ENCODE measurements at places on chromosomes 1 and 21.

GRCh38 chr21:23507501-23507900, 2099.8 kb downstream of the MRPL39 start:
- DNase-seq: no peak

GRCh38 chr21:28213261-28213660, 779.4 kb downstream of the LTN1 start:
- no peak for DNase-seq

GRCh38 chr1:170290276-170290675, 144.5 kb downstream of the NTMT2 start:
- no peak for DNase-seq

- no peak for DNase-seq
Observed at GRCh38 chr1:245876586-245876985, 630.5 kb downstream of the SMYD3 start.

DNA sequence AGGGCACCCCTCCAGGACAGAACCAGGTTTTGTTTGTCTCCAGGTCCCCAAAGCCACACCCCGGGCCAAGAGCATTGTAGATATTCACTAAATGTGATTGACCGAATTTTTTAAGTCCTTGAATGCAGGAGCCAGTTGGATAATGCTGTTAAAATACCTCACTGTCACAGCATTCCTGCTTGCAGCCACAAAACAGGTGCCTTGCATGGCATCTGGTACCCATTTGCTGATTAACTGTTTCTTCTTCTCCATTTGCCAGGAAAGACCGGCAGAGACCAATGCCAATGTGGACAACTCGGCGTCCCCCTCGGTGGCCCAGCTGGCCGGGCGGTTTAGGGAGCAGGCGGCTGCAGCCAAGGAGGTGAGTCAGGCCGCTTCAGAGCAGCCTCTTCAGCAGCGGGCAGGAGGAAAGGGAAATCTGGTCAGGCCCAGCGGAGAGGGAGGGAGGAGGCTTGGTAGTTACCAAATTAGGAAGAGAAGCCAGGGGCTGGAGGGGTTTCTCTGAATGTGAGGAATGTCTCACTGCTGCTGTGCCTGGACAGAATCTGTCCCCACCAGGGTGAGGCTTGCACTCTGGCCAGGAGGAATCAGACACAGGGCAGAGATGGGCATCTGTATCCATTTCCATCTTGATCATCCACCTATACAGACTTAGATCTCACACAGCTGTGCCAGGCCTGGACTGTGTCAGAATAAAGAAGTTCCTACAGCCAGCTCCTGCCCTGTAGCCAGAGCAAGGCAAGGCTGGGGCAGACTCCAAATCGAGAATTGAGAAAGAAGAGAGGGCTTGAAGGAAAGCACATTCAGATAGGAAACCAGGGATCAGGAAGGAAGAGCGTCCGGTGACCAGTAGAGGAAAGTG, 37.9 kb upstream of the MPZL1 start:
- DNase-seq: no peak

- no peak for DNase-seq
Observed at GRCh38 chr1:19620786-19621185, 23.3 kb upstream of the NBL1 start.

DNA sequence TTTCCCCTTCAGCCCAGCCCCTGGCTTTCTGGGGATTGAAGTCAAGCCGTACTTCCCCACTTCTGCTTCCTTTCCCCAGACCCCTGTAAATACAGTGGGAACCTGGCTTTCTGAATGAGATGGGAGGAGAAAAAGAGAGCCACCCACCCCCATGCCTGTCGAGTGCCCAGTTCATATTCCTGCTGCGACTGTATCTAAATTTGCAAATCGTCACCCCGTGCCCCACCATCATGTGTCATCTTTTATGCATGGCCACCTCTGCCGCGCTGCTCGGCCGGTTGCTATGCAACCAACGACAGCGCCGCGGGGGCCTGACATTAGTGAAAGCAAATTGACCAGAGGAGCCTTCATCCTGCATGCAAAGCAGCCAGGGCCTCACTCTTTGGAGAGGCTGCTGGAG, 143.0 kb downstream of the ELAVL4 start:
- DNase-seq: no peak

DNA sequence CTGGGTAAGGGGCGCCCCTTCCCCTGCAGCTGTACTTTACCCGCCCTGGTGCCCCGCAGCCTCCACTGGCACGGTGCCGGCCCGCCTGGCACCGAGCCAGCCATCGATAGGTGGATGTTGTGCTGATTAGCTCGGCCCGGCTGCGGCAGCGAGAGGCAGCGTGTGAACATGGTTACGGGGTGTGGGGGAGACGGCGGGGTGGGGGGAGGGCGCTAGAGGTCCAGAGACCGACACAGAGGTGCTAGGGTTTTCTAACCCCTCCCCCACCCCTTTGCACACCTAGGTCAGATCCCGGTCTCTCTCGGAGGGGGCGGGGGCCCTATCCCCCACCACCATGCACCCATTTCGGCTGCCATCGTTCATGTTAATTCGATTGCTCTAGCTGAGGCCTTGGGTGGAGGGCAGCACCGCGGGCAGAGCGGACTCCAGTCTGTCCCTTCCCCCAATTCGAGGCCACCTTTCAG, 6.7 kb downstream of the EFNA4 start:
- DNase-seq: no peak

DNA sequence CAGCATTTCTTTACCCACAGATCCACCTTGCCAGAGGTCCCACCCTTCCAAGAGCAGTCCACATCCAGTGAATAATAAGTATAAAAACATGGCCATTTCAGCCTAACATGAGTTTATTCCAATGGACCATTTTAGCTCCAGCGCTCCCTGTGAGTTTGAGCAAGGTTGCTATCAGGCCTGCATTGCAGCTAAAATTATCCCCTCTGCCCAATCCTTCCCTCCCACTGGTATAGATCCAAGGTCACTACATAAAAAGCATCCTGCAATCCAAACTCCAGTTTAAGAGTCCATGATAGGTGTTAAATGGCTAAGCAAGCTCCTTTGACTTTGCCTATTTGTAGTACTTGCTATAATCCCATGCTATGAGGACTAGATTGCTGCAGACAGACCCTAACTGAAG, 35.6 kb downstream of the SLC5A9 start:
- DNase-seq: no peak

GRCh38 chr1:227903614-227904501, 43.9 kb downstream of the WNT9A start:
- no peak for DNase-seq

GRCh38 chr1:8167936-8168335, 141.8 kb upstream of the ERRFI1 start:
- no peak for DNase-seq

DNA sequence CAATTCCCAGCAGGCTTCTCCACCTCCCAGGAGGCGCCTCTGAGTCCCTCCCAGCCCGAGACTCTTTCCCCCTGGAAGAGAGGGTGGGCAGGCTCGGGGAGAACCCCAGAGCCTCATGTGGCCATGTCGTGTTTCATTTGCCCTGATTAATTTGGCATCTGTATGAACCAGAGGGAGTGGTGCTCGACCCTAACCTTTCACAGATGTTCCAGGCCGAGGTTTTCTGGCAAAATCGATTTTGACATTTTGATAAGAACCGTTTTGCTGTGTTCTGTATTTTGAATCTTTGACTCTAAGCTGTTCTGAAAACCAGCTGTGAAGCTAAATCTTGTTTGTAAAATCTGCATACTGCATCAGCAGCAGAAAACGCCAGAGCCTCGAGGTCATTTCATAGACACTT, 367.4 kb downstream of the CAMTA1 start:
- no peak for DNase-seq

- no peak for DNase-seq
Observed at GRCh38 chr1:216896146-216896545, 172.9 kb upstream of the ESRRG start.

DNA sequence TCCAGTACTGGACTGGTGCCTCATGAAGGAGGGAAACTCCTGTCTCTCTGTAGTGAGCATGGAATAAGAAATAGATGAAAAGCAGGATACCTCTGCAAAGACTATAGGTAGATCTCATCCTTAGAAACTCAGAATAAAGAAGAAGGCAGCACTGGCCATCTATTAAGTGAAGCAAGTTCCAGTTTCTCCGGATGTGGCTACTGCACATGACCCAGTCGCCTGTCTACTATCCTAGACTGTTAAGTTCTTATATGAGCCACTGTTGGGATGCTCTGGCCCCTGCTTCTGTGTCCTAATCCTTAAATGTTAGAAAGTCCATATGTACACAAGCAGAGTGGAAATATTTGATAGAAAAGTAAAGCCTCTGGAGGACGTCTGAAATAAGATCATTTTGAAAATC, 2.2 kb downstream of the FASLG start:
- no peak for DNase-seq

DNA sequence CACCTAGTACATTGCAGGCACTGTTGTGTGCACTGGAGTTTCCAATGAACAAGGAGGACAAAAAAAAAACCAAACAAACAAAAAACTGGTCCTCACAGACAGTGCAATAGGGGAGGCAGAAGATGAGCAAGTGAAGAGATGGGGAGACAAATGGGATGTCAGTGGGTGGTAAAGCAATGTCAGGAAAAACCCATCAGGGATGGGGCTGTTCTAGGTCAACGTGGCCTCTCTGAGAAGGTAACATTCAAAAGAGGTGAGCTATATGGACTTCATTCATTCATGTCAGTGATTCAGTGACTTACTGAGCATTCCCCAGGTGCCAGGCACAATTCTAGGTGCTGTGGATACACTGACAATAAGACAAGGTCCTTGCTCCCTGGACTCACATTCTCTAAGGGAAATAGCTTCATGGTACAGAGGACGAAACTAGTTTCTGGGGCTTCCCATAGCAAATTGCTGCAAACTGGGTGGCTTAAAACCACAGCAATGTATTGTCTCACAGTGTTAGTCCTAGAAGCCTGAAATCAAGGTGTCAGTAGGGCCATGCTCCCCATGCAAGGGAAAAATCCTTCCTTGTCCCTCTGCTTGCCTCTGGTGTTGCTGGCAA, 140.5 kb upstream of the KLHDC7A start:
- no peak for DNase-seq

DNA sequence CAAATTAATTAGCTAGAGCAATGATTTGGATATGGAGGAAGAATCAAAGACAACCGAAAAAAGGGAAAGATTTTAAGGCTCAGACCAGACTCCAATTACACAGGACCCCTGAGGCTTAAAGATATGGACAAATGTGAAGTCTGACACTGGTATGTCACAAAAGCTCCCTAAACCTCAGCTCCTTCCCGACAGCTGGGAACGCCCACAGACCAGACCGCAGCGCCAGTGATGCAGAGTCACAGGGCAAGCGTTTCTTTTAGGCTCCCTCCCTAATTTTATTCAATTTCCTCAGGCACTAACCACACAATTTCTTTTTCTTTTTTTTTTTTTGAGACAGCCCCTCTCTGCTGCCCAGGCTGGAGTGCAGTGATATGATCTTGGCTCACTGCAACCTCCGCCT, 40.2 kb downstream of the NID1 start:
- DNase-seq: no peak

GRCh38 chr1:39102537-39103327, 76.6 kb downstream of the NDUFS5 start:
- peak; percentile 41 for DNase-seq

DNA sequence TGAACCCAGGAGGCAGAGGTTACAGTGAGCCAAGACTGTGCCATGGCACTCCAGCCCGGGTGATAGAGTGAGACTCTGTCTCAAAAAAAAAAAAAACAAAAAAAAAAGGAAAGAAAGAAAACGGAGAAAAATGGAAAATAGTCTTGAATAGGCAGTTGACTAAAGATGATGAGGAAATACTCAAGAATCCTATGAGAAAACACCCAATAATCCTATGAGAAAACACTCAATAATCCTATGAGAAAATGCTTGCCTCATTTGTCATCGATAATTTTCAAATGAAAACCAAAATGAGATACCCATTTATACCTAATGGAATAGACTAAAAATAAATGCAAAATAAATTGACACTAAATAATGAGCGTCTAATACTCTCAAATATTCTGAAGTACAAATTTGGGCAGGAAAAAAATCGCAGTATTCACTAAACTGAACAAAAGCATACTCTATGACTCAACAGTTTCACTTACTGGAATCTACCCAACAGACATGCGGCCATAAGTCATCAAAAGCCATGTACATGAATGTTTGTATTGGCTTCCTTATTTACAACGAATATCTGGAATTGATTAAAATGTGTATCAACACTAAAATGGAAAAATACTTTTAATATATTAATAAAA, 733.9 kb upstream of the CHRM3 start:
- no peak for DNase-seq

- DNase-seq: no peak
Observed at GRCh38 chr1:23629708-23630290, 61.8 kb upstream of the RPL11 start.

DNA sequence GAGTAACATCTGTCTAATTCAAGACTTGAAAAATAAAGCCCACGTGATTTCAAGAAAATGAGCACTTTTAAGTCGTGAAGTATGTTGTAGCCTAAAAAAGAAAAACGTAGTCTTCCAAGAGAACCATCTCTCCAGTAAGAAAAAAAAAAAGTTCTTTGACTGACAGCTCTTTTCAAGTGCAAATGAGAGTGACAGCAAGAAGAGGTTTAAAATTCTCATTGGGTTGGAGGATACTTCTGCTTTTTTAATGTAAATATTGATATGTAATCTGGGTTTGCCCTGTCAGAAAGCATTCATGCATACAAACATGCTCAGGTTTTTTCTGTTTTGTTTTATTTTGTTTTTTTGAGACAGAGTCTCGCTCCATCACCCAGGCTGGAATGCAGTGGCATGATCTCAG, 32.3 kb upstream of the PRDM2 start:
- DNase-seq: no peak

GRCh38 chr1:3460672-3461131, 6.2 kb downstream of the ARHGEF16 start:
- no peak for DNase-seq

DNA sequence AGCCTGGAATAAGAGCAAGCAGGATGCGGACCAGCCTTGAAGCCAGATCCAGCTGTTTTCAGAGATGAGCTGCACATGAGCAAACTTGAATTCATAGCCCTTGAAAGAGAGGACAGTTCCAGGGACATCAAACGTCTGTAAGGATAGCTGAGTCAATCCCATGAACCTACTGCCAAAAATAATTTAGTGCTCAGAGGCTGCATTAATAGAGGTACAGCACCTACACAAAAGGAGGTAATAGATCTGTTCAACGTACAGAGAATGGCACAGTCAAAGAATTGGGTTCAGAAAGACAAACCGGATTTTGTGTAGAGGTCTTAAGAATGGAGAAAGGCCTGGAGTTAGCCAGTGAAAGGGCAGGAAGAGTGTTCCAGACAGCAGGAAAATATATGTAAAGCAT, 110.8 kb upstream of the ZC3H12A start:
- DNase-seq: no peak

DNA sequence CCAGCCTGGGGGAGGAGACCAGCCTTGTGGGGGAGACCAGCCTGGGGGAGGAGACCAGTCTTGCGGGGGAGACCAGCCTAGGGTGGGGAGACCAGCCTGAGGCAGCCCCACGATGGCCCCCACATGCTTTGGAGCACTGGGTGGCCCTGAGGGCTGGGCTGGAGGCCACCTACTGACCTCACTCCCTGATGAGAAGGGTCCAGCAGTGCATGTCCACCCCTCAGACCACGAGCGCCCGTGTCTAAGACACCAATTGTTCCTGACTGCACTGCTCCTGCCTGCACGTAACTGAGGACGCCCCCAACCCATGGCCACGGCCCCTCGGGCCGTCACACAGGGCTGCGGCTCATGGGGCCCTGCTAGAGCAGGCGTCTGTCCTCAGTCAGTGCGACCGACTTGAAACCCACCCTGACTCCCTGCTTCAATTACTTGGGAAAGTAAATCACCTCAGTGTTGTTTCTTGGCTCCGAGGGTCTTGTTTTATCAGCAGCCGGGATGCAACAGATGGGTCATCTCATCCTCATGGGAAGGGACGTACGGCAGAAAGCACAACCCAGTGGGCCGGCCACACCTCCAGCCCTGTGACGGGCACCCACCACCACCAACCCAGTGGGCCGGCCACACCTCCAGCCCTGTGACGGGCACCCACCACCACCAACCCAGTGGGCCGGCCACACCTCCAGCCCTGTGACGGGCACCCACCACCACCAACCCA, at the start of gene SPATC1L:
Gene SPATC1L (minus strand): TSS at position 550 of the 715 bp plus-strand sequence. CDS start 1,643 bp downstream, outside the sequence.
- peak; percentile 73 for DNase-seq
